ENCODE measurements at places on chromosomes 2 and 18.
A peak's percentile ranks its signal among the peaks of the same experiment; 100 is the strongest.

GRCh38 chr2:234763002-234763873 lies 188.6 kb upstream of the SH3BP4 start:
- H3K4me1 ChIP-seq = no peaks in the 10 kb centered on the region
- DNase-seq = no peak
- H3K27me3 ChIP-seq = no peaks in the 10 kb centered on the region
- H3K36me3 ChIP-seq = no peaks in the 10 kb centered on the region
- H3K27ac ChIP-seq = no peak overlapping the region

DNA sequence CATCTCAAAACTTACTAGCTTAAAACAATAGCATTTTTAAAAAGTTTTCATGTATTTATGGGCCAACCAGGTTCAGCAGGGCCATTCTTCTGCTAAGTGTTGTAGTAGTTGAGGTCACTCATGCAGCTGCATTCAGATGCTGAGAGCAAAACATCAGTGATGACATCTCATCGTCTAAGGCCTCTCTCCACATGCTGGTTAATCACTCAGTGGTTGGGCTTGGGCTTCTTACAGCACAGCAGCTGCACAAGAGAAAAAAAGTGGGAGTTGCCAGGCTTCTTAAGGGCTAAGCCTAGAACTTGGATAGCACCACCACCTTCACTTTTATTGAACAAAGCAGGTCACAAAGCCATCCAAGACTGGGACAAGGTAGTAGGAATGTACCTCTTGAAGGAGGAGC lies 190.3 kb downstream of the IRS1 start:
- H3K4me1 ChIP-seq = no peaks in the 10 kb centered on the region
- H3K27me3 ChIP-seq = no peaks in the 10 kb centered on the region
- H3K27ac ChIP-seq = no peak overlapping the region
- H3K36me3 ChIP-seq = no peaks in the 10 kb centered on the region
- H3K4me3 ChIP-seq = no peak overlapping the region

DNA sequence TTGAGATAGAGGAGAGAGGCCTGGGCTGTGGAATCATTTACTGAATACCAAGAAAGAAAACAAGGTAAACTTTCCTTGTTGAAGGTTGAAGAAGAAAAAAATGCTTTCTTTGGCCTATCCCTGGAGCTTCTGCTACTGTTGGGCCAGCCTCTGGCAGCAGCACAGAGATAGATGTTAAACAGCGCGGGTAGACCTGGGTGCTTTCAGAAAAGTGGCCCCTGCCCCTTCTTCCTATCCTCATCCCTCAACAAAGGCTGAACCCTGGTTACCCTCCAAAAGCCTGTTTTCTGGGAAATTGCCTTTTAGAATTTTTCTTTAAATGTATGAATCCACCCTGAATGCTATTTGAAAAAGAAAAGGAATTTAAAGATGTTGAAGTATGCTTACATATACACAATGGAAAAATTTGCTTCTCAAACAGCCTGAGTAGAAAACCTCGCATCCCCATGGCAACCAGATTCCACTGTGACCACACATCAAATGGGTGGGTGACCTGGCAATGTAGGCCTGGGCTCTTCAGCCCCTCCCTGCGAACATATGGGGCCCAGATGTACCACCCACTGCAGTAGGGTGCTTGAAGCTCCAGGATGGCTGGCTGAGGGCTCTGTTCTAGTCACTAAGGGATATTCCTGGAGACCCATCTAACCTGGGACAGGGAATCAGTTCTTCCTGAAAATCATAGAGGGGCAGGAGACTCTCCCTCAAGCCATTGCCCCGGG lies 23.4 kb upstream of the CHRNA1 start:
- H3K4me1 ChIP-seq = no peaks in the 10 kb centered on the region
- no peak overlapping the region for H3K4me3 ChIP-seq
- peaks cover 5% of the 10 kb centered on the region for H3K27me3 ChIP-seq
- no peak for DNase-seq
- no peak overlapping the region for H3K27ac ChIP-seq

- H3K27ac ChIP-seq = no peak overlapping the region
- H3K4me1 ChIP-seq = no peaks in the 10 kb centered on the region
- no peak for DNase-seq
- H3K4me3 ChIP-seq = no peak overlapping the region
- peaks cover 45% of the 10 kb centered on the region for H3K27me3 ChIP-seq
Observed at GRCh38 chr2:119155633-119156032, 2.9 kb downstream of the C1QL2 start.

DNA sequence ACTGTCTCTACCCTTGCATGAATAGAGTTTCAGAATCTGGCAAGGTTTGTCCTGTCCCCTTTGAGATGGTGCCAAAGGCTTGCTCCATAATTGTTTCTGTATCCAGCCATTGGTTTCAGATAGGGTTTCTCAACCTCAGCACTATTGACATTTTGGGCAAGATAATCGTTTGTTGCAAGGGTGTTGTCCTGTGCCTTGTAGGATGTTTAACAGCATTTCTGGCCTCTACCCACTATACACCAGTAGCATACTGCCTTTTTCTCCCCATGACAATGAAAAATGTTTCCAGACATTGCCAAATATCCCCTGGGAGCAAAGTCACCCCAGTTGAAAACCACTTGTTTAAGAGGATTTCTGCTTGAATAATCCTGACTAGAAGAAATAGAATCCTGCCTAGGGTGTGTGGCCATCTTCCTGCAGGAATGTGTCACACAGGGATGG lies 126.8 kb downstream of the CDC42EP3 start:
- H3K4me1 ChIP-seq = peaks cover 22% of the 10 kb centered on the region
- no peaks in the 10 kb centered on the region for H3K36me3 ChIP-seq
- H3K27me3 ChIP-seq = no peaks in the 10 kb centered on the region

DNA sequence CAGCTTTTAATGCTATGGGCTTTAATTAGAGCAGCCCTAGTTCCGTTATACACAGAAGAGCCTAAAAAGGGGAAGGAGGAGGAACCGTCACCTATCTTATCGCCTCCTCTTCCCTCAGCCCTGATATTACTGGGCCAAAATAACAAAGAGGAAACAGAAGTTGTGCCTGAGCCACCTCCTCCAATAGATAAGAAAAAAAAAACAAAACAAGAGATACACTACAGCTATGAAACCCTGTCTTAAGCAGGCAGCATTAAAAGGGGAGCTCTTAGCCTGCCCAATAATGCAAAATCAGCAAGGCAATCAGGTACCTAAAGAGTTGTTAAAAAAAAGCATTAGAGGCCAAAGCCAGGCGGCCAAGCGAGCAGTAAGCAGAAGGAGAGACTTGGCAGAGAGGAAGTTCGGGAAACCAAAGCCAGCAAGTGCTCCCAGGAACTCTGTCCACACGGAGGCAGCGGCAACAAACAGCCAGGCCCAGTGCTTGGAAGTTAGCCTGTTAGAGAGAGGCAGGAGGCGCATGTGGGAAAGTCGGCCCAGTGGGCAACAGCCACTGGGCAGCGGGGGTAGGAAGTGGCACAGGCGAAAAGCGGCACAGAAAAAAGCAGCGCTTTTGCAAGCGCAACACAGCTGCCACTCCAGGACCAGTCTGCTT lies 41.8 kb upstream of the PDK1 start:
- H3K4me1 ChIP-seq = peaks cover 57% of the 10 kb centered on the region
- DNase-seq = peak; percentile 56
- H3K27ac ChIP-seq = no peak overlapping the region
- H3K27me3 ChIP-seq = no peaks in the 10 kb centered on the region
- no peaks in the 10 kb centered on the region for H3K36me3 ChIP-seq

DNA sequence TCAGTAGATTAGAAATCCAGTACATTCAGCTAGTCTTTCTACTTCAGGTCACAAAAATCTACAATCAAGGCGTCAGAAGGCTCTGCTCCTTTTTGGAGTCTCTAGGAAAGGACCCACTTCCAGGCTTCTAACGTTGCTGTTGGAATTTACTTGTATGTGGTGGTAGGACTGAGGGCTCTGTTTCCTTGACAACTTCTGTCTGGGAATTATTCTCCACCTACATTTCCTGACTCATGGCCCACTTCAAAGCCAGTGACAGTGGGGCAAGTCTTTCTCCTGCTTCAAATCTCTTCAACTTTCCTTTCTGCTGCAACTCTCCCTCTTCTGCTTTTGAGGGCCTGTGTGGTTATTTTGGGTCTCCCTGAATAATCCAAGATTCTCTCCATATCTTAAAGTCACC lies 10.4 kb upstream of the TMX3 start:
- H3K27ac ChIP-seq = no peak overlapping the region
- H3K4me3 ChIP-seq = no peak overlapping the region
- DNase-seq = no peak
- peaks cover 16% of the 10 kb centered on the region for H3K4me1 ChIP-seq
- no peaks in the 10 kb centered on the region for H3K36me3 ChIP-seq
- H3K27me3 ChIP-seq = no peaks in the 10 kb centered on the region

GRCh38 chr2:168167511-168168263 lies 79.7 kb downstream of the STK39 start:
- peaks cover 3% of the 10 kb centered on the region for H3K36me3 ChIP-seq
- H3K4me1 ChIP-seq = peaks cover 8% of the 10 kb centered on the region

DNA sequence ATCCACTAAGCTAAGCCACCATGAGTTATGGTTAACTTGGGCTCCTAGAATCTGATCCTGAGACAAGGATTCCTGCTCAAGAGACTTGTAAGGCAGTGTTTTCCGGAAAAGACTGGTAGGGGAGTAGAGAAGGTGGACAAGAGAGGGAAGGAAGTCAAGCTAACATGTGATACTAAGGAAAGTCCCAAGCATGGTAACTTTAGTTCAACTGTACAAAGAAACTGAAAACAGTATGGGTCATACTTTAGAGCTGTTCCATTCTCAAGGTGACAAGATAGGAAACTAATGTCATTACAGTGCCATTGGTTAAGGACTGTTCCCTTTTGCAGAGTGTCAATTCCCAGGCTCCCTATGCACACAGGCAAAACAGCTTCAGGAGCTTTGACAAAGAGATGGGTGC lies 5.8 kb downstream of the MYO5B start:
- peak; percentile 44 for DNase-seq
- no peaks in the 10 kb centered on the region for H3K36me3 ChIP-seq
- H3K27me3 ChIP-seq = peaks cover 17% of the 10 kb centered on the region
- H3K4me1 ChIP-seq = peaks cover 29% of the 10 kb centered on the region

- no peak for DNase-seq
- no peak overlapping the region for H3K4me3 ChIP-seq
- H3K4me1 ChIP-seq = no peaks in the 10 kb centered on the region
- H3K27ac ChIP-seq = no peak overlapping the region
- no peaks in the 10 kb centered on the region for H3K36me3 ChIP-seq
- no peaks in the 10 kb centered on the region for H3K27me3 ChIP-seq
Observed at GRCh38 chr18:10044054-10044453, 130.2 kb downstream of the VAPA start.

DNA sequence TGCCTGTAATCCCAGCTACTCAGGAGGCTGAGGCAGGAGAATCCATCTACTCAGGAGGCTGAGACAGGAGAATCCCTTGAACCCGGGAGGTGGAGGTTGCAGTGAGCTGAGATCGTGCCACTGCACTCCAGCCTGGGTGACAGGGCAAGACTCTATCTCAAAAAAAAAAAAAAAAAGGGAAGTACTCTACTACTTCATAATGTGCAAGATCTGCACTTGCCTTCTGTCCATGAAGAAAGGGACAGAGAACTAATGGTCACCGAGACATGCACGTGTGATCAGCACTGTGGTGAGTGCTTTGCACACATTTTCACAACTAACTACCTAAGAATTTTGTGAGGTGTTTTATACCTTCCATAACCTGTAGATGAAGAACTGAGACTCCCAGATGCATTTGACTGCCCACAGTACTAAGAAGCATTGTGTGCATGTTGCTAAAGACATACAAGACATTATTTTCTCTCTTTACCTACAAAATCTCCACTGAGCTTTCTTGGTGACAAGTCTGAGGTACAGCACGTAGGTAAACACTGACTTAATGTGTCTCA lies 784.8 kb upstream of the ID2 start:
- H3K27ac ChIP-seq = no peak overlapping the region
- H3K36me3 ChIP-seq = no peaks in the 10 kb centered on the region
- DNase-seq = no peak
- H3K4me1 ChIP-seq = peaks cover 8% of the 10 kb centered on the region
- H3K27me3 ChIP-seq = peaks cover 2% of the 10 kb centered on the region

DNA sequence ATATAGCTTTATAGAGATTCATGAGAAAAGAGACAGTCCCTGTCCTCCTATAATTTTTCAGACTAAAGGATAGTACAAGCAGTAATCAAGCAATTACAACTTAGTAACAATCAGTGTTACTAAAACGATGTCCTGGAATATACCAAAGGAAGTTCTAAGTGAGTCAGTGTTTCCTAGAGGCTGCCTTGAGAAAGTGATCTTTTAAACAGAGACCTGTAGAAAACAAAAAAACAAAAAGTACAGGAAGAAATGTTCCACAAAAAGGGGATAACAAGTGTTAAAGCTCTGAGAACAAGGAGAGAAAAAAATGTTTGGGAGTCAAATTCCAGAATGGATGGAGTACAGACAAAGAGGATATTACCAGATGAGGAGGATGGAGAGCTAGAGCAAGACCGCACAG lies 556.4 kb downstream of the ERBB4 start:
- DNase-seq = no peak
- H3K4me1 ChIP-seq = no peaks in the 10 kb centered on the region
- no peak overlapping the region for H3K4me3 ChIP-seq

GRCh38 chr2:65634304-65634703 lies 201.9 kb upstream of the SPRED2 start:
- no peaks in the 10 kb centered on the region for H3K4me1 ChIP-seq
- no peaks in the 10 kb centered on the region for H3K36me3 ChIP-seq
- no peak overlapping the region for H3K27ac ChIP-seq
- H3K27me3 ChIP-seq = peaks cover 2% of the 10 kb centered on the region

GRCh38 chr18:21218862-21219261 lies 23.2 kb upstream of the GREB1L start:
- no peaks in the 10 kb centered on the region for H3K27me3 ChIP-seq
- no peak overlapping the region for H3K4me3 ChIP-seq
- H3K27ac ChIP-seq = no peak overlapping the region
- H3K36me3 ChIP-seq = no peaks in the 10 kb centered on the region
- H3K4me1 ChIP-seq = no peaks in the 10 kb centered on the region
